ENCODE measurements at places on chromosomes 7 and 10. TPM values are rescaled to one million over a fixed set of nuclear protein-coding genes. Genes with fewer than 3 reads are reported as not detected.
A peak's percentile ranks its signal among the peaks of the same experiment; 100 is the strongest.

The TLX1 gene
- total RNA-seq = not detected

The COMMD3 gene
- total RNA-seq = 141 TPM

The GNAT3 gene
- total RNA-seq = not detected

- no peak for DNase-seq
- H3K4me3 ChIP-seq = peak overlapping the region; percentile 93
- H3K27me3 ChIP-seq = no peaks in the 10 kb centered on the region
- peaks cover 40% of the 10 kb centered on the region for H3K4me1 ChIP-seq
- H3K27ac ChIP-seq = peak overlapping the region; percentile 100
- no peaks in the 10 kb centered on the region for H3K36me3 ChIP-seq
These were observed 1.2 kb downstream of the LUC7L2 start for GRCh38 chr7:139360948-139361307.

DNA sequence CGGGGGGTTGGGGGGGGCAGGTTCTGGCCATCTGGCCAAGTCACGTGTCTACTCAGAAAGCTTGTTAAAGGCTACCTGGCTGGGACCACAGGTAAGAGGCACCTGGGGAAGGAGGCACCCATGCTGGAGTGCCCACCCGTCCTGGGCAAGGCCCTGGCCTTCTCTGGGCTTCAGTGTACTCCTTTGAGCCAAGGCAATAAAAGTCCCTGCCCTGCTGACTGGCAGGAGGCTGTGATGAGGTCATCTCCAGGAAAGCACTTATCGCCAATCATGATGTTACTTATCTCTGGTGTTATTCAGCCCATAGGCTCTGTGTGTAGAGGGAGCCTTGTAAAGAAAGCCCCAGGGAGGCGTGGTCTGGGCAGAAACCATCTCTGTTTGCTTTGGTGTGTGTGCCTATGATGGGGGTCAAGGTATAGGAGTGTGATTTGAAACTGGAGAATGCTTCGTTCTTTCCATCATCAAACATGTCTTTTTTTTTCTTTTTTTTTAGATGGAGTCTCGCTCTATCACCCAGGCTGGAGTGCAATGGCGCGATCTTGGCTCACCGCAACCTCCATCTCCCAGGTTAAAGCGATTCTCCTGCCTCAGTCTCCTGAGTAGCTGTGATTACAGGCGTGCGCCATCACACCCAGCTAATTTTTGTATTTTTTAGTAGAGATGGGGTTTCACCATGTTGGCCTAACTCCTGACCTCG, 2.5 kb upstream of the CLDN4 start:
- DNase-seq = no peak
- H3K4me1 ChIP-seq = peaks cover 23% of the 10 kb centered on the region
- H3K4me3 ChIP-seq = no peak overlapping the region
- no peaks in the 10 kb centered on the region for H3K36me3 ChIP-seq
- no peaks in the 10 kb centered on the region for H3K27me3 ChIP-seq

GRCh38 chr10:80861882-80862281, 324.2 kb downstream of the SH2D4B start:
- no peak overlapping the region for H3K4me3 ChIP-seq
- H3K4me1 ChIP-seq = no peaks in the 10 kb centered on the region
- H3K27ac ChIP-seq = no peak overlapping the region
- no peaks in the 10 kb centered on the region for H3K36me3 ChIP-seq

The HSPA12A gene
- 11.5 TPM for total RNA-seq

DNA sequence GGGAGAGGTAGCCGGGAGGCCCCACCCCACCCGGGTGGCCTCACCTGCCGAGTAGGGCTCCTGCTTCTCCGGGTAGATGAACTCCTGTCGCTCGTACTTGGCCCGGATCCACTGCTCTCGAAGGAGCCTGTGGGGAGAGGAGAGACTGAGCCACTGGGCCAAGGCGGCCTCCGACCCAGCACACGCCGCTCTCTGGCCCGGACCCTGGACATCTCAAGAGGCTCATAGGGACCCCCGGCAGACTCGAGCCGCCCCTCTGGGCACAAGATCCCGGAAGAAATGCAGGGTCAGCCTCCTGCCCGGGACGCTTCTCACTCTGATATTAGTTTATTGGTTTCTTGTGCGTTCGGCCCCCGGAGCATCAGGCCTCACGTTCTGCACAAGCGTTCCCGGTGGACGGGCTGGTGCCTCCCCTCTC, 34.5 kb downstream of the ADAP1 start:
- H3K36me3 ChIP-seq = no peaks in the 10 kb centered on the region
- no peak overlapping the region for H3K27ac ChIP-seq
- H3K4me3 ChIP-seq = no peak overlapping the region
- no peaks in the 10 kb centered on the region for H3K27me3 ChIP-seq
- DNase-seq = no peak
- no peaks in the 10 kb centered on the region for H3K4me1 ChIP-seq

- H3K4me3 ChIP-seq = no peak overlapping the region
- no peaks in the 10 kb centered on the region for H3K27me3 ChIP-seq
- no peak overlapping the region for H3K27ac ChIP-seq
- H3K36me3 ChIP-seq = no peaks in the 10 kb centered on the region
- peaks cover 5% of the 10 kb centered on the region for H3K4me1 ChIP-seq
These were observed 44.1 kb upstream of the ATP6V0A4 start for GRCh38 chr7:138842111-138842510.

The SPRN gene
- not detected for total RNA-seq

DNA sequence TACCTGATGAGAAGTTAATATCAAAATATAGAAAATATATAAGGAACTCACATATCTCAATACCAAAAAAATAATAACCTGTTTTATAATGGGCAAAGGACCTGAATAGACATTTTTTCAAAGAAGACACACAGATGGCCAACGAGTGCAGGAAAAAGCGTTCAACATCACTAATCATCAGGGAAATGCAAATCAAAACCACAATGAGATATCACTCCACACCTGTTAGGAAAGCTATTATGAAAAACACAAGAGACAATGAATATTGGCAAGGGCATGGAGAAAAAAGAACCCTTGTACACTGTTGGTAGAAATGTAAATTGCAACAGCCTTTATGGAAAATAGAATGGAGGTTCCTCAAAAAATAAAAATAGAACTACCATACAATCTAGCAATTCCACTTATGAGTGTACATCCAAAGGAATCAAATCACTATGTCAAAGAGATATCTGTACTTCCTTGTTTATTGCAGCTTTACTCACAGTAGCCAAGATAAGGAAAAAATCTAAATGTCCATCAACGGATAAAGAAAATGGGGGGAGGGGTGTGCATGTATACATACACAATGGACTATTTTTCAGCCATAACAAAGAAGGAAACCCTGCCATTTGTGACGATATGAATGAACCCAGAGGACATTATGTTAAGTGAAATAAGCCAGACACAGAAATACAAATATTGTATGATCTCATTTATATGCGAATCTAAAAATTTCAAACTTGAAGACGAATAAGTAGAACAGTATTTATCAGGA, 3.6 kb upstream of the ALOX5 start:
- H3K27me3 ChIP-seq = no peaks in the 10 kb centered on the region
- DNase-seq = no peak
- peaks cover 20% of the 10 kb centered on the region for H3K4me1 ChIP-seq
- H3K27ac ChIP-seq = no peak overlapping the region
- H3K36me3 ChIP-seq = no peaks in the 10 kb centered on the region

GRCh38 chr10:73088304-73088703, 8.4 kb downstream of the P4HA1 start:
- H3K4me1 ChIP-seq = no peaks in the 10 kb centered on the region
- H3K36me3 ChIP-seq = no peaks in the 10 kb centered on the region
- H3K27me3 ChIP-seq = no peaks in the 10 kb centered on the region
- no peak overlapping the region for H3K27ac ChIP-seq
- no peak for DNase-seq
- no peak overlapping the region for H3K4me3 ChIP-seq

The MINPP1 gene
- 9.9 TPM for total RNA-seq

DNA sequence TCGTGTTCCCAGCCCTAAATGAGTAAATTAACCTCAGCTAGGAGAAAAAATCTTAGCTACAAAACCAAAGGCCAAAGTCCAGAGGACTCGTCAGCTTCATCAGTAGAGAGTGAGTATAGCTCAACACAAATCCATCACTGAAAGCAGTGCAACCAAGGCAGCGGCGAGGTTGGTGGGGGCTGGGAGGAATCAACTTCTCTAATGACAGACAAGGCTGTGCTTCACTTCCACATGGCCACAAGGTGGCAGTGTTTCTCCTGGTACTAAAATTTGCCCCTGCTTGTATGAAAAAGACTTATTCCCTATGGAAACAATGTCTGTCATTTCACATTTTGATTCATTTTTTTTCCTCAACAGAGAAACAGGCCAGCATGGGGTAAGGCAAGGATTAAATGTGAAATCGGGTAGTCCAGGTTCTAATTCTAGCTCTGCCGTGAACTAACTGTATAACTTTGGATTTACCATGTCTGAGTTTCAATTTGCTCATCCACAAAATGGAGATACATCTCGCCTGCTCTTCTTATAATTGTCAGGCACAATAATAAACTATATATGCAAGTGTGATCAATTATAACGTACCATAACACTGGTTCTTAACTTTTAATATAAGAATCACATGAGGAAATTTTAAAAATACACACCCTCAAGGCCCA, 39.3 kb downstream of the FAS start:
- no peak overlapping the region for H3K4me3 ChIP-seq
- peak; percentile 80 for DNase-seq
- H3K27me3 ChIP-seq = no peaks in the 10 kb centered on the region
- no peak overlapping the region for H3K27ac ChIP-seq
- no peaks in the 10 kb centered on the region for H3K36me3 ChIP-seq

GRCh38 chr10:92384741-92385140, 93.8 kb downstream of the MARCHF5 start:
- no peak overlapping the region for H3K27ac ChIP-seq
- no peaks in the 10 kb centered on the region for H3K36me3 ChIP-seq
- no peaks in the 10 kb centered on the region for H3K4me1 ChIP-seq
- DNase-seq = no peak
- H3K27me3 ChIP-seq = no peaks in the 10 kb centered on the region

GRCh38 chr7:125559921-125560320, 630.3 kb upstream of the POT1 start:
- H3K36me3 ChIP-seq = no peaks in the 10 kb centered on the region
- no peak overlapping the region for H3K4me3 ChIP-seq
- no peak overlapping the region for H3K27ac ChIP-seq
- H3K4me1 ChIP-seq = no peaks in the 10 kb centered on the region
- no peak for DNase-seq

DNA sequence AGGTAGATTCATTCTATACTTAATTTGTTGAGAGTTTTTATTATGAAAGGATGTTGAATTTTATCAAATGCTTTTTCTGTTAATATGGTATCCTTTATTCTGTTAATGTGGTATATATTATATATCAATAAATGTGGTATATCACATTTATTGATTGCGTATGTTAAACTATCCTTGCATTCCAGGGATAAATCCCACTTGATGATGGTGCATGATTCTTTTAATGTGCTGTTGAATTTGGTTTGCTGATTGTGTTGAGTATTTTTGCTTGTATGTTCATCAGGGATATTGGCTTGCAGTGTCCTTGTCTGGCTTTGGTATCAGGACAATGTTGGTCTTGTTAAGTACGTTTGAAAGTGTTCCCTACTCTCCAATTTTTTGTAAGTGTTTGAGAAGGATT, 11.9 kb downstream of the LRMDA start:
- no peaks in the 10 kb centered on the region for H3K36me3 ChIP-seq
- H3K27me3 ChIP-seq = no peaks in the 10 kb centered on the region
- H3K4me3 ChIP-seq = no peak overlapping the region
- no peak overlapping the region for H3K27ac ChIP-seq
- no peaks in the 10 kb centered on the region for H3K4me1 ChIP-seq

The CCDC136 gene
- total RNA-seq = 2.6 TPM

- no peak for DNase-seq
- H3K4me3 ChIP-seq = no peak overlapping the region
- H3K27ac ChIP-seq = no peak overlapping the region
- peaks cover 30% of the 10 kb centered on the region for H3K4me1 ChIP-seq
- no peaks in the 10 kb centered on the region for H3K36me3 ChIP-seq
- no peaks in the 10 kb centered on the region for H3K27me3 ChIP-seq
These were observed 202.2 kb downstream of the AUTS2 start for GRCh38 chr7:69800495-69800894.

DNA sequence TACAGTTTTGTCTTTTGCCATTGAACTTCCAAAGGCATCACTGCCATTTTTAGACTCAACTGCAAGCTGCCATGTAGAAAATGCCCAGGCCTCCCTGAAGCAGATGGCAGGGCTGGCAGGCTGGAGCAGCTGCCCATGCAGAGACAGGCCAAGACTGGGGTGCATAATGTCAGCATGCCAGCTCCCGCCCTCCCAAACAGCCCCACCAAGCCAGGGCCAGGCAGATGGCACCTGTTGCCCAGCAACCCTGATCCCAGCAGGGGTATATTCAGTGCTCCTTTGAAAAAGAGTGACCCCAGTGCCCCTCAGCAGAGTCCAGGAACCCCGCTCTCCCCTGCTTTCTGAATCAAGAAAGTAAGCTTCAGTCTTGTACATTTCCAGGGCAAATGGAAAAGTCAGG, 32.6 kb downstream of the VSTM4 start:
- no peaks in the 10 kb centered on the region for H3K27me3 ChIP-seq
- no peaks in the 10 kb centered on the region for H3K36me3 ChIP-seq
- H3K4me1 ChIP-seq = no peaks in the 10 kb centered on the region

DNA sequence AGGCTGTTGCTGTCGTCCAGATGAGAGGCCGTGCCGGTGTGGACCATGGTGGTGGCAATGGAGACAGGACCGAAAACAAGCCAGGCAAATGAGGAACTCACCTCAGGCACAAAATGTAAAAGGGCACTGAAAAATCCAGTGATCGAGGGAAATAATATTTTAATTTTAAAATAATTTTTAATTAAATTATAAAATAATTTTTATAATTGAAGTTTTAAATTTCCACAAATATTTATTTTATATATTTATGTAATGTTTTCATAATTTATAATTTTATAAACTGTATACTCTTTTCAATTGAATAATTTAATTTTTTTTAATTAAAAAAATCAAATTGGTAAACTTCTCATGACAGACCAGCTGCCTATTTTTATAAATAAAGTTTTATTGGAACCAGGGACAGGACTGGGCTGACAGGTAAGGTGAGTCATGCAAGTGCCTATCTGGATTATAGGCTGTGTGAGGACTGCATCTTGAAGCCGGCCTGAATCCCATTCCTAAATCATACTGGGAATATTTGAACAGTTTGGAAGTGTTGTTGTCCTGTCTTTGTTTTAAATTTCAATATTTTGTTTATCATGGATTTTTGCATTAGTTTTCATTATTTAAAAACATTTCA, 15.6 kb downstream of the ACSM6 start:
- H3K27ac ChIP-seq = no peak overlapping the region
- H3K4me3 ChIP-seq = no peak overlapping the region
- H3K4me1 ChIP-seq = no peaks in the 10 kb centered on the region
- DNase-seq = no peak
- no peaks in the 10 kb centered on the region for H3K27me3 ChIP-seq
